ENCODE measurements at places on chromosomes 13 and 19. TPM values are rescaled to one million over a fixed set of nuclear protein-coding genes. Genes with fewer than 3 reads are reported as not detected.

FBN3 gene
- total RNA-seq, result not detected

CBARP gene
- total RNA-seq, result 2.4 TPM

- DNase-seq, result peak; percentile 63
Observed at GRCh38 chr13:112964971-112965492, 4.0 kb upstream of the MCF2L start.

GRCh38 chr13:111638233-111638632, 317.8 kb downstream of the TEX29 start:
- DNase-seq, result no peak

GRCh38 chr19:10921910-10922637, 6.4 kb downstream of the YIPF2 start:
- DNase-seq, result no peak

DNA sequence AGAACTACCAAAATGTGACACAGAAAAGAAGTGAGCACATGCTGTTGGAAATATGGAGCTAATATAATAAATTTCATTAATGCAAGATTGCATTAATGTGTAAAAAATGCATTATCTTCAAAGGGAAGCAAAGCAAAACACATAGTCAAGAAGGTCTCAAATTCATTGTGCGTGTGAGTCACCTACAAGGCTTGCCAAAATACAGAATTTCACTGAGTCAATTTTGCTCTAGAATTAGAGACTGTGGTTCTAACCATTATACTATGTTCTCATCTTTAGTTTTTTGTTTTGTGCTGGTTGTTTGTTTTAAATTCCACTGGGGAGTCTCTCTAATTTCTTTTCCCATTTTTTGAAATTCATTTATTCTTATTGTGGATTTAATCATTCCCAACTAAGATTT, 149.8 kb upstream of the SLITRK1 start:
- no peak for DNase-seq

CLEC4M gene
- not detected for total RNA-seq

DNA sequence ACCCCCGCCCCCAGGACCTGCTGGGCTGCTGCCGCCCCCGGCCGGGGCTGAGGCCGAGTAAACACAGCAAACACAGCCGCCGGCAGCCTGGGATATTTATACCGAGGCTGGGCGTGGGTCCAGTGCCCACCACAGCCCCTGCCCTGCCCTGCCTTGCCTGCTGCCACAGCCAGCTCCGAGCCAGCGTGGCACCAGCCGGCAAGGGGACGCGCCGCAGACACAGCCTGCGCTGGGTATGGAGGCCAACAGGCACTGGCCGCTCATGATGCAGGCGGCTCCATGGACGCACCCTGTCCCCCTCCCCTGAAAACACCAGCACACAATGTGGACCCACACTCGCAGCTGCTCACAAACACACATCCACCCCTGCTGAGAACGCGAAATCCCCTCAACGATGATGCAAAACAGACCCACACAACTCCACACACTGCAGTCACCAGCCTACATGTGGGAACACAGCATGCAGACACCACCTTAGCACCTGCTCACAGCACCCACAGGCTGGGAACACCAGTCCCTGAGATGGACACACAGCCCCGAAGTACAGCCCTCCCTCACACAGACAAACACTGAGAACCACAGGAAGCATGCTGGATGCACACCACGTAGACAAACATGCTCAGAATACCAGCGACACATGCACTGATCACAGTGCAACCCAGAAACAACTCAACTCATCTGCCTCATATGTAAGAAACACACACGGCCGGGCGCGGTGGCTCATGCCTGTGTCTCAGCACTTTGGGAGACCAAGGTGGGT, 16.2 kb downstream of the CCDC97 start:
- DNase-seq, result no peak

MBD3L3 gene
- total RNA-seq, result not detected

Data from HT-29 (cell line).